ENCODE measurements at places on chromosomes 16 and 17.

DNA sequence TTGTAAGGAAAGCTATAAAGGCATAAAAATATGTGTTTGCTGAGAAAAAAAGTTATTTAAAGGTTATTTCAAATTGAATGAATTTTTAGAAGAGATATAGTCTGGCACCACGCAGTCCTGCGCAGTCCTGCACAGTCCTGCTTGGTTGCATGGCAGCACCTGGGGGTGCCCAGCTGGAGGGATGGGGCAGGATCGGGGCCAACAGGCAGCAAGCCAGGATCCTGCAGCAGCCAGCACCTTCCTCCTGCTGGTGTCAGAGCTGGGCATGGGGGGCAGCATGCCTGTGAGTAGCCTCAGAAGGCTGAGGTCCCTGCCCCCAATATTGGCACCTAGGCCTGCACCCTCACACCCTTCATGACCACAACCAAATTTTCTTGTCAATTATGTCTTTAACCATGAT, 46.0 kb downstream of the GLG1 start:
- no peak for DNase-seq

GRCh38 chr16:27389272-27389961, 12.6 kb upstream of the IL21R start:
- no peak for DNase-seq

- no peak for DNase-seq
Measured at GRCh38 chr17:72457712-72458111, 336.9 kb downstream of the SOX9 start.

- DNase-seq, result no peak
Measured at GRCh38 chr16:3121851-3122467, 9.6 kb downstream of the ZNF205 start.

DNA sequence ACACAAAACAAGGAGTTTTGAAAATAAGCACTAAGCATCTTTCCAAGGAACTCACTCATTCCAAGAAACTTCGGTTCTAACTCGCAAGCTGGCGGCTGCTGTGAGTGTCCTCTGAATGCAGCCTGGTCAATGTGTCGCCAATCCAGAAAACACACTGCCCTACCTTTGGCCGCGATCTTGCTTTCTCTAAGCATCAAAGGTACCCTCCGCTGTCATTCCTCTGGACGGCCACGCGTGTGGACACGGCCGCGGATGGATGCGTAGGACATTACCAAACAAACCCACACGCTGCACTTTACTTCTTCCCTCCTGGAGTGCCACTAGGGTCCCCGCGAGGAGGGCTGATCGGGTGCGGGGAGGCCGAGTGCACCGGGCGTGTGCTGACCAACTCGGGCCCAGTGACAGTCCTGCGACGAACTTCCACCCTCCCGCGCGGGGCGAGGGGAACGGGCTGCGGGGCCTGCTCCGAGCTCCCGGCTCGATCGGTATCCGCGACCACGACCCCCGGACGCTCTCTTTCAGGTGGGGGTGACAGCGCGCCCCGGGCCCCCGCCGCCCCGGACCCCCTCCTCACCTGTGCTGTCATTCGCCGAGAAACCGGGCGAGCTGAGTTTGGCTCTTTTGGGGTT, 1.1 kb downstream of the CREBBP start:
- DNase-seq, result no peak

GRCh38 chr17:10673312-10673711, 16.2 kb upstream of the MYH3 start:
- DNase-seq, result no peak

DNA sequence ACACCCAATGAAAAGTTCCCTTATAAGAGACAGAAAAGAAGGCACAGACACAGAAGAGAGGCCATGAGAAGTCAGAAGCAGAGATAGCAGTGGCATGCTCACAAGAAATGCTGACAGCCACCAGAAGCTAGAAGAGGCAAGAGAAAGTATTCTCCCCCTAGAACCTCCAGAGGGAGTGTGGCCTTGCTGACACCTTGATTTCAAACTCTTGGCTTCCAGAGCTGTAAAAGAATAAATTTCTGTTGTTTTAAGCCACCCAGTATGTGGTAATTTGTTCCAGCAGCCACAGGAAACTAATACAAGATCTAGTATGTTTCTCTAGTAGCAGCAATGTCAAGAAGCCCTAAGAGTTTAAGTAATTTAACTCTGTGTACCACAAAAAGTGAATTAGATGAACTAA, 87.2 kb upstream of the NOG start:
- no peak for DNase-seq

DNA sequence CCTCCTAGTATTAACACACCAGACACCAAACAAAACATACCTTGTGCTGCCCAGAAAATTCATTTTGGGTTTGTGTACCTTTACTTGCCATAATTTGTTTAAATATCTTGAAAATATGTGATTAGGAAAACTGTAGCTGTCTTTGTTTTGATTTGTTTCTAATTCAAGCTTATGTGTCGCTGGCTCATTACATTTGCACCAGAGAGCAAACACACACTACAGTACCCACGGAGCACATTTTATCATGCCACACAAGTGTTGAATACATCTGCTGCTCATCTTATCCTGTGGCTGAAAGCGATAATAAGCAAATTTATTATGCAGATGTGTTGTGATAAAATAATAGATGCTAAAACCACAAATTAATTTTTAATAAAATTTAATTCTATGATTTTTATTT, 63.1 kb downstream of the SPAG9 start:
- DNase-seq, result no peak

- DNase-seq, result peak; percentile 28
Measured at GRCh38 chr16:66510298-66510697, 39.6 kb downstream of the TK2 start.

GRCh38 chr17:55533608-55534007, 22.4 kb upstream of the SMIM36 start:
- DNase-seq, result no peak

DNA sequence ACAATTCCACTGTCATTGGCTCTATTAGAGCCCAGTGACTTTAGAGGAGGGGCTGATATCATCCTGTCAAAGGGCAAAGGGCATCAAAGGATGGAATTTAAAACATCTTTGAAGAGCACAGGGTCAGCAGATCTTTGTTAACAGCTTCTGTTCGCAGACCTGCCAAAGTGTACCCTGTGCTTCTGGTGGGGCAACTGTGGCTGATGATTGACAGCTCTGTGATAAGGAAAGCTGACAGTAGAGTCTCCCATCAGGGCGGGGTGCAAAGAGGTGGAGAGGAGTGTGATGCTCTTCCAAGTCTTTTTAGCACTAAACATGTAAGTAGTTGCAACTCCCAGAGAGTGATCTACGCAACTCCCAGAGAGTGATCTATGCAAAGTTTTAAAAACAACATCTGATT, 742.1 kb upstream of the SOX9 start:
- DNase-seq, result no peak

DNA sequence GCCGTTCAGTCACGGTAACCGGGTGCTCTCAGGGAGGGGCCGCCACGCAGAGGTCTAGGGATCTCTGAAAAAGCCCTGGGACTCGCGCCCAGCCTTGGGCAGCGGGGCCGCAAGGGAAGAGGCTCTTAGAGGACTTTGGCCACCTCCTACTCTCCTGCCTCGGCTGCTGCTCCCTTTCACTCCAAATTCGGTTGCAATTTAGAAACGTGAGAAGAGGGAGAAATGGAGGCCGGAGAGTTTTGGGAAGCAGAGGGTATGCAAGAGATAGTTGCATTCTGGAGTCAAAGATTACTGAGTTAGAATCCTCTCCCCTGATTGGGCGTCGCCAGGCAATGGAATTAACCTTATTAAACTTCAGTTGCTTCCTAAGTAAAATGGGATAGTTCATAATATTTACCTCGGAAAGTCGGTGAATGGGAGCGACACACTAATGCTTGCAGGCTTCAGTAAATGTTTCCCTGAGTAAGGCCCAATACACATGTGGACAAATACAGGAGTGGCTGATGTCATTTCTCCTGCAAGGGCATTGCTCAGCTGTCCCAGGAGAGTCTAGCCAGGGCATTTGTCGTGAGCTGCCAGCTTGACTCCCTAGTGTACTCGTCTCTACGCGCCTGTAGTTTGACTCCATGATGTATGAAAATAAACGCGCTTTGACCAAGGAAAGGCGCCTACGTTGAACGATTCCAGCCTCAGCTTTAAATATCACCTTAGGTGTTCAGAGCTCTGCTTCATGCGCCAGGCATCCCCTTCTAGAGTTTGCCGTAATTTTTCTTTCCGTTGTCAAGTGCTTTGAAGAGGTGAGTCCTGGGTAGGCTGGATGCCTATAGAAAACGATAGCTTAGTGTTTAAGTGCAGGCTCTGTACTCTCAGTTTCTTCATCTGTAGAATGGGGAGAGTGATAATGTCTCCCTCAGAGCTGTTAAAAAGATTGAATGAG, 667 bp downstream of the OGFOD1 start:
- no peak for DNase-seq

- no peak for DNase-seq
Measured at GRCh38 chr16:80631581-80631980, 90.8 kb downstream of the DYNLRB2 start.

- no peak for DNase-seq
Measured at GRCh38 chr16:48632137-48632774, 22.3 kb upstream of the N4BP1 start.

DNA sequence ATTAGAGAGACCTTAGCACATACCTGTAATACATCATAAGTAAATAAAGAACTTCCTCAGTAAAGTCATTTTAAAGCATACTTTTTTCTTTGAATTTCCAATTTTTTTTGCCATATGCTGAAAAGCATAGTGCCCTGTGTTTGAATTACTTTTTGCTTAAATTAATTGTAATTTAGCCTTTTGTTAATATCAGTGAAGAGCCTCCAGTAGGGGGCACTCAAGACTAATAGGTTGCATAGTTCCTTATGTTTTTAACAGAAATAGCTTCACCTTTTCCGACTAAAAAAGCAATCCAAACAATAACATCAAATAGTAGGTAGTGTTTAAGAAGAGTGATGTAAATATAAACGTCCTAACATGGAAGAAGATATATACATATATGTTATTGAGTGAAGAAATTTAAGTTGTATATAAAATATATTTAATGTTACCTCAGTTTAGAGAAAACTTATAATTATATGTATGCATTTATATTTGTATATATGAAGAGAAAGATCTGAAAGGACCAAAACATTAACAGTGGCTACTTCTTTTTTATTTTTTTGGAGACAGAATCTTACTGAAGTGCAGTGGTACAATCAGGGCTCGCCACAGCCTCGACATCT, 18.6 kb downstream of the RAD51C start:
- no peak for DNase-seq

GRCh38 chr17:82010575-82011525, 11.8 kb downstream of the CENPX start:
- no peak for DNase-seq

DNA sequence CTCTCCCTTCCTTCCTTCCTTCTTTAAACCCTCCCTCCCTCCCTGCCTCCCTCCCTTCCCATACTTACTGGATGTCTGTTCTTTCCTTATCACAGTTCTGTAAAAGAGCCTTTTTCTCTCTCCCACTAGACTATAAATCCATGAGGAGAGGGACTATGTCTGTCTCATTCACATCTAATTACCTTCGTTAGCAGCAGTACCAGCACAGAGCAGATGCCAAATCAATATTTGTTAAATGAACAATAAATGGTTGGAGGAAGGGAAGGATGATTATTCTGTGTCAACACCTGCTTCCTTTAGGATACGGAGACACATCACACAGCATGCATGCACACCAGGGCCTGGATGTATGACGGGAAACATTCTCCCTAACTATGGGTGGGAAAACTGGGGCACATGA, 94.2 kb downstream of the DNAH3 start:
- DNase-seq, result no peak

DNA sequence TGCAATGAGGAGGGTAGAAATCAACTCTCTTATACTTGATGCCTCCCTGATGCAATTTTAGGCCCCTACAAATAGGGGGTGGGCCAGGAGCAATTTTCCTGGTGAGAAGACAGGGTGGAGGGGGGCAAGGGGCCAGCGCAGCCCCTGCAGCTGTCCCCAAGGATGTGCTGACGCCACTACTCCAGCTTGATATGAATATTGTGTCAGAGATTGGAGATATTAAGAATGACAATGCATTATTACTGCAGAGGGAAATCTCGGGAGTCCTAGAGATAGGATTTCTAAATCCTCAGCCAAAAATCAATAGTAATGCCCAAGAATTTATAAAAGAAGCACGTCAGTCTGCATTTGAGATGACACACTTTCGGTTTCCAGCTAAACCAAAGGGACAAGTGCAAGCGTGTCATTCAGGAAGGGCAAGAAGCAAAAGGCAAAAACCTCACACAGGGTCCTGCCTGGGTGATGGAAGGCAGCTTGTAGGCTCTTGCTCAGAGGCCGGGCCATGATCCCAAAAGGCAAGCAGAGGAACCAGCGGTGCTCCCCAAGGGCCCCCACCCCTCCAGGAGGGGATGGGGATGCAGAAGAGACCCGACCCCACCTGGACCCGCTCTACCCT, 178.8 kb downstream of the C16orf78 start:
- no peak for DNase-seq

GRCh38 chr16:48542966-48543365, 67.0 kb downstream of the N4BP1 start:
- DNase-seq, result no peak

- DNase-seq, result no peak
Measured at GRCh38 chr17:48603959-48604769, 622 bp downstream of the HOXB6 start.

DNA sequence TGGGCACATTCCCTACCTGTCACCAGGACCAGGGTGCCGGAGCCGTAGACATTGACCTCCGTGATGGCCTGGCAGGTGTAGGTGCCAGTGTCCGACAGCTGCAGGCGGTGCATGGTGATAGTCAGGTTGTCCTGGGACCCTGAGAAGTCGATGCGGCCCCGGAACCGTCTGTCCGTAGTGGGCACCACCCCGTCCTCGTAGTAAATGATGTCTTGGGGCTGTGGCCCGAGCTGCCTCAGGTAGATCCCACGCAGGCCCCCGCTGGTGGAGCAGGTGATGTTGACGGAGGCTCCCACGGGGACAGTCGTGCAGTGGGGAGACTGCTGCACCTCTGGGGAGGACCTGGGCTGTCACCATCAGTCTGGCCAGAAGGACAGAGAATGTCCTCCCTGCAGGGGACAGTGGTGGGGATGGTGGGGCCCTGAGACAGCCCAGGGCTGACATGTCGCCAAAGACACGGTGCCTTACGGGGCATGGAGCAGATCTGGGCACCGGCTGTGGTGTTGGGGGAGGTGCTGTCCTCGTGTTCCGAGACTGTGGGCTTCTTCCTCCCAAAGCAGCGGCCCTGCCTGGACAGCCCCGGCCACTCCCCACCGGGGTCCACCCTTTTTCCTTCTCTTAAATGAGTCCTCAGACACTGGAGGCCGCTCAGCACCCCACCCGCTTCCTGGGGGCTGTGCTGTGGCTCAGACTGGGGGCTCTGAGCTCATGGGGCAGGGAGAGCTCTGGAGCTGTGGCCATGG, 586 bp downstream of the CD7 start:
- no peak for DNase-seq

GRCh38 chr17:60169921-60170817, 20.4 kb downstream of the CA4 start:
- no peak for DNase-seq
